ENCODE measurements at places on chromosomes 3 and 15.

DNA sequence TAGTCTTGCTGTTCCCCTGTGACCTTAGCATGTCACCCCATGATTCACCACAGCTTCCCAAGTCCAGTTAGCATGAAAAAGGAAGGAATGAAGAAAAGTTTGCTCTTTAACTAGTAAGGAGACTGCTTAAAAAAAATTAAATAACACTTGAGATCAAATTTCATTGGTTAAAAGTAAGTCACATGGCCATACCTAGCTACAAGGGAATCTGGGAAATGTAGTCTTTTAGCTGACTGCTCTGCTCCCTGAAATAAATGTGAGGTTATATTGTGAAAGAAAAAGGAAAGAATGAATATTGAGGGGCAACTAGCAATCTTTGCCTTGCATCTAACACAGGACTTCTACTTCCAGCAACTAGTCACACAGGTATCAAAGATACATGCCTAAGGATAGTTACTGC, 84.7 kb upstream of the LRRN1 start:
- no peak for DNase-seq

GRCh38 chr3:169179722-169180121, 483.8 kb downstream of the MECOM start:
- no peak for DNase-seq

GRCh38 chr3:36172699-36173098, 207.6 kb upstream of the STAC start:
- DNase-seq = no peak

GRCh38 chr3:13003608-13004007, 69.6 kb downstream of the IQSEC1 start:
- no peak for DNase-seq

DNA sequence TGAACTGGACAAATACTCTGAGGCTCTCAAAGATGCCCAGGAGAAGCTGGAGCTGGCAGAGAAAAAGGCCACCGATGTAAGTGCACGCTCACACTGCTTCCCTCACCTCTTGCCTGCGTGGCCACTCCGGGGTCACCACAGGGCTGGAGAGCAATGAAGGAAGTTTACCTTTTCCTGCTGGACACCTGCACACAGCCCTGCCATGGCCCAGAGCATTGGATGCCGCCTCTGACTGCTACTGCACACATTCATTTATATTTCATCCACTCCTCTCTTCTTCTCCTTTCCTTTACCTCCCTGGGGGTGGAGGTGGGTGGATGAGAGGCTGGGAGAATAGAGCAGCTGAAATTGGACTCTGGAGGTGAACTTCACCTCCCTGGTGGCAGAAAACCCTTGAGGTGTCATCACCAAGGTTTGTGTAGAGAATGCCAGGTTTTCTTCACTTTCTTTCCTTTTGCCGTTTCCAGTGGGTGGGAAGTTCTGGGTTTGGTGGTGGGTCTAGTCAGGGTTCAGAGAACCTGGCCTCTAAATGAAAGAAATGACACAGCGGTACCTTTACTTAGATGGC, 1.6 kb downstream of the TPM1 start:
- no peak for DNase-seq

GRCh38 chr15:60648928-60649679, 170.2 kb upstream of the ICE2 start:
- no peak for DNase-seq

- DNase-seq = no peak
These were observed 34.5 kb downstream of the CNTN4 start for GRCh38 chr3:2133146-2133545.

DNA sequence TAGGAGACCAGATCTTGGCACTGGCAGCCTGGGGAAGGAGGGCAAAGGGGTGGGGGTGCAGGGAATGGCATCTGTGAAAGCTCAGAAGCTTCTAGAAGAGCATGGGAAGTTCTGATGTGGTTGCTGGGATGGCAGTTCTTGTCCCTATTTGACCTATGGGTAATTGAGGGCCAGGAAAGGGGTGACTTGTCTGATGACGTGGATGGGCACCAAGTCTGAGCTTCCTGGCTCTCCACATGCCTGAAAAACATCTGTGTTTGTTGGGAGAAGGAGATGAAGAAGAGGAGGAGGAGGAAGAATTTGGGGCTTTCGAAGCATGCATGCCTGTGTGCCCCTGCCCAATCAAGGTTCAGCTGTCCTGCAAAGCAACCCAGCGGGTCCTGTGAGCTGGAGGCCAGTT, 158.8 kb downstream of the SMAD6 start:
- DNase-seq = no peak

GRCh38 chr15:59166601-59167265, 39.9 kb upstream of the LDHAL6B start:
- DNase-seq = no peak

GRCh38 chr15:76181705-76182107, 121.9 kb downstream of the TMEM266 start:
- no peak for DNase-seq

DNA sequence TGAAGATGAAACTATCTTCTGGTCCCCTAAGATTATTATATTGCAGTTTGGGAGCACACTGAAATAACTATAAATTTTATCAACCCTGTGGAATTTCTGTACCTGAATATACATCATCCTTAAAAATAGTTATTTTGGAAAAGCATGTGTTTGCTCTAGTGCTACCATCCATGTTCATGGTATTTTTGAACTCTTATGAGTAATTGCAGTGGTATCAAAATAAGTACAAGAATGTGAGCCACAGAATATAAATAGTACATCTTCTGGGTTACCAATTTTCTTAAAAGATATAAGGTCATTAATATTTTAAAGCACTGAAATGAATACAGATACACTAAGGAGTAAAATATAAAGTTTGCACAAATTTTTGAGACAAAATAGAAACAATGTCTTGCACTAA, 206.5 kb downstream of the CBLB start:
- DNase-seq = no peak

DNA sequence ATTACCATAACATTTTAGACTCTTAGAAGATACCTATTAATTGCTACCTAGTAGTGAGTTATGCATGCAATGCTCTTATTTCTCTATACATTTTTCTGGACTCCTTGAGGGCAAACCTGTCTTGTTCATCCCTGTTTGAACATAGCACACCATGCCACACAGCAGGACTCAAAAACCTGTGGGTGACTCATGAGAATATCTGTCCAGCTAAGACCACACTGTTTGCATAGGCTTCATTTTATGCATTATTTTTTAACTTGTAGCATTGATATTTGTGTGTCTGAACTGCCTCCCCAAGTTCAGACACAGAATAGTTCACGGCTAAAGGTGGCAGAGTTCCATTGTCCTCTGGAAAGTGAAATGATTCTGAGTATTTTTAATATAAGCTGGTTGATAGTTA, 1.8 kb downstream of the LMCD1 start:
- no peak for DNase-seq

DNA sequence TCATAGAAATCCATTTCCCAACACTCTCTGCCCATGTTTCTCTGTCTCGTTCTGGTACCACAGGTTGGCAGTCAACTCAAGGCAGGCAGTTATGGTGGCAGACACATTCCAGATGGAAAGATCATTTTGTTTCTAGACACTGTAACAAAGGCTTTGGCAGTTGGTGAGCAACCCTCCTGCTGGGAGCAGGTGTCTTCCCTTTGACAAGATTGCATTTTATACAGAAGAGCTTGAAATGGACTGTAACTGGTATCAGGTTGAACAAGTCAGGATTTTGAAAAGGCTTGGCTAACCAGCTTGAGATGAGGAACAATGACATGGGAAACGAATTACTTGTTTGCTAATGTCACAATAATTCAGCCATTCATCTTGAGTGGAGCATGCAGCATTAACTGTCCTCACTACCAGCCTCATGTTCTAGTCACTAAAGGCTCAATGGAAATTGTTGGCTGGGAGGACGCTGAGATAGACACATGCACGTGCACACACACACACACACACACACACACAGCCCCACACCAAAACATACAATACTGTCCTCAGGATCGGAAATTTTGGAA, 170.0 kb downstream of the SEMA6D start:
- no peak for DNase-seq

DNA sequence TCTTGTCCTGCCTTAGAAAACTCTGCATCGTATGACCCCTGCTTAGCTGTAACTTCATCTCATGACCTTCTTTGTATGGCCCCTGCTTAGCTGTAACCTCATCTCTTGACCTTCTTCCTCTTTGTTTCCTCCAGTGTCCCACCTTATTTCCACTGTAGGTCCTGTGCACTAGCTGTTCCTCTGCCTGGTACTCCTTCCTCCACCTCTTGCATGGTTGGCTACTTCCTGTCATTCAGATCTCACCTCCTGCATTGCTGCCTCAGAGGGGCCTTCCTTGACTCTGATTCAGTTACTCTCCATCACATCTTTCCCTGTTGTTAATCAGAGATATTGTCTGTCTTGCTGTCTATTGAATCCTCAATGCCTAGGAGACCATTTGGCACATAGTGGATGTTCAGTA, 63.2 kb downstream of the PDE8A start:
- DNase-seq = no peak

- DNase-seq = peak; percentile 57
These were observed 154.1 kb downstream of the TJP1 start for GRCh38 chr15:29668120-29668602.

DNA sequence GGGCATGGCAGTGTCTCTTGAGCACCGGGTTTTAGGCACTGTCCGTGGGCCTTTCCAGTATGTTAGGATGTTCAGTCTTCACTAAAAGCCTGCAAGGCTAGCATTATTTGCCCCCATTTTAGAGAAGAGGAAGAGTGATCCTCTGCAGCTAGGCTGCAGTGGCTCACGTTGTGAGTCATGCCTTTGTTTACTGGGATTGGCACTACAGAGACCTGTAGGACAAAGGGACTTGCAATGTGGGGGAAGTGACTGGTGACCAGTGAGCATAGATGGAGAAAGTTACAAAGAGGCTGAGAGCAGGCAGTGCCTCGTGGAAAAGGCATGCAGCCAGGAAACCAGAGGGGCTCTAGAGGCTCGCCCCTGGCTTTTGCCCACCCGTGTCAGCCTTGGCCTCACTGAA, 26.8 kb upstream of the CPNE9 start:
- no peak for DNase-seq

GRCh38 chr3:141412936-141413354, 44.6 kb downstream of the ZBTB38 start:
- DNase-seq = no peak

DNA sequence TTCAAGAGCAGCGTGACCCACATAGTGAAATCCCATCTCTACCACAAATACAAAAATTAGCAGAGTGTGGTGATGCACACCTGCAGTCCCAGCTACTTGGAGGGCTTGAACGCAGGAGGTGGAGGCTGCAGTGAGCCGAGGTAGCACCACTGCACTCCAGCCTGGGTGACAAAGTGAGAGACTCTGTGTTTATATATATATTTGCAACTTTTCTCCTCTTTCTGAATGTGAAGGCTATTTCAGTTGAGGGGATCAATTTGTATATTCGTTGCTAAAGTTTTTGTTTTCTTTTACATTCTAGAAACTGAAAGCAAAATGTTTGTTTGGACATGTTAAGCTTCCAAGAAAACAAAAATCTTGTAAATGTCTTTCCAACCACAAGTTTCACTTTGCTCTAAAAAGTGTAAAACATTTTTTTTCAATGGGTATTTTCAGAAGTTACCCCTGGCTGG, 29.8 kb upstream of the FAM98B start:
- DNase-seq = no peak

GRCh38 chr3:130644628-130645253, 101.9 kb downstream of the PIK3R4 start:
- no peak for DNase-seq

DNA sequence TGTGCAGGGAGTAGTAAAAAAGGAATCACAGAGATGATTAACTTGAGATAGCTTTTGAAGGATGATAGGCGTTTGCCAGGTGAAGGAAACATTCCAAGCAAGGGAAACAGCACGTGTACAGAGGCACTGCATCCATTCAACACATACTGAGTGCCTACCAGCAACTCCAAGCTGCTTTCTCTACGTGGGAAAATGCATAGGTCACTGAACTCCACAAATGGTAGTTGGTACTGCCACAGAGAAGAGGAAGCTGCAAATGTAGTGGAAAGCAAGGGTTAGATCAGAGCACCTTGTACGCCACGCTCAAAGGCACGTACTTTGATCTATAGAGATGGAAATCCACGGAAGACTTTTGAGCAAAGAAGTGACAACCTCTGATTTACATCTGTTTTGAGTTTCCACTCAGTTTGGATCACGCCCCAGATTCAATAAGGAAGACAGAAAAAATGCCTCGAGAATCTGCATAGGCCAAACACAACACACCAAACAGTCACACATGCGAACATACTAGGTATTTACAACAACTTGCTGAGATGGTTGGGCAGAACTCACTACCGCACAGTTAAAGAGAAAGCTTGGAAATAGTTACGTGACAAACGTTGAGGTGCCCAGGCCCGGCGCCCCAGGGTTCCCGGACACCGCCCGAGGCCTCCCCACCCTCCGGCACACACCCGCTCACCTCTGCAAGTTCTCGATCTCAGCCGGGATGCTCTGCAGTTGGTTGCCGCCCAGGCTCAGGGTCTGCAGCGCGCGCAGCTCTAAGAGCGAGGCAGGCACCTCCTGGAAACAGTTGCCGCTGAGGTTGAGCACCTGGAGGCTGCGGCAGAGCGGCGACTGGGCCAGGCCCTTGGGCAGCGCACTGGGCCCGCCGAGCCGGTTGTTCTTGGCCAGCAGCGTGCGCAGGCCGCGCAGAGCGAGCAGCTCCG, 826 bp downstream of the LRRC58 start:
- peak; percentile 76 for DNase-seq

- no peak for DNase-seq
These were observed 20.1 kb upstream of the GOLGA6L2 start for GRCh38 chr15:23467110-23467600.

DNA sequence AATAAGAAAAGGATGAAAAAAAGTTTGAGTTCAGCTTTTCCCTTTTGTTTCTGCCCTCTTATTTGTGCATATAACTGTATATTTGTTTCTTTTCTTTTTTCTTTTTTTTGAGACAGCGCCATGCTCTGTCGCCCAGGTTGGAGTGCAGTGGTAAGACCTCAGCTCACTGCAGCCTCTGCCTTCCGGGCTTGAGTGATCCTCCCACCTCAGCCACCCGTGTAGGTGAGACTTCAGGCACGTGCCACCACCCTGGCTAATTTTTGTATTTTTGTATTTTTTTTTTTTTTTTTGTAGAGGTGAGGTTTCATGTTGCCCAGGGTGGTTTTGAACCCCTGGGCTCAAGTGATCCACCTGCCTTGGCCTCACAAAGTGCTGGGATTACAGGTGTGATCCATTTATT, 31.4 kb downstream of the RNF111 start:
- DNase-seq = no peak

- DNase-seq = peak; percentile 4
These were observed 141.2 kb downstream of the GMNC start for GRCh38 chr3:190721330-190721729.

DNA sequence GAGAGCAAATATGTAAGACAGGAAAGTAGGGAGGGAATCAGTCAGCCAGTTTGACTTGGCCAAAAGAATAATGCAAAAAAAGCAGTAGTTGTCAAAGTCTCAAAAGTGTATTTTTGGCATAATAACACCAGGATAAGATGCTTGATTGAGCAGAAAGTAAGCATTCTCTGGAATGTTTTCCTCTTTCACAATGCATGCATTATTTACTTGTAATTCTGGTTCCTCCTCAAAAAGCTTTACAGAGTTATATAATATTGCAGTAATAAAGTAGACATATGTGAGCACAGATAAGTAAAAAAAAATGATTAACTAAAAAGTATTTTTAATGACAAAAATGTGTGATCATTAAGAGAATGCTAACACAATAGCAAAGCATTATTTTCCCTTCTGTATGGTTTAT, 285.9 kb upstream of the BCHE start:
- no peak for DNase-seq
